Foreskin fibroblast (primary cell): ENCODE measurements at places on chromosomes 2 and 18.
A peak's percentile ranks its signal among the peaks of the same experiment; 100 is the strongest.

- no peak for DNase-seq
These were observed 71.9 kb downstream of the UXS1 start for GRCh38 chr2:106122157-106122556.

DNA sequence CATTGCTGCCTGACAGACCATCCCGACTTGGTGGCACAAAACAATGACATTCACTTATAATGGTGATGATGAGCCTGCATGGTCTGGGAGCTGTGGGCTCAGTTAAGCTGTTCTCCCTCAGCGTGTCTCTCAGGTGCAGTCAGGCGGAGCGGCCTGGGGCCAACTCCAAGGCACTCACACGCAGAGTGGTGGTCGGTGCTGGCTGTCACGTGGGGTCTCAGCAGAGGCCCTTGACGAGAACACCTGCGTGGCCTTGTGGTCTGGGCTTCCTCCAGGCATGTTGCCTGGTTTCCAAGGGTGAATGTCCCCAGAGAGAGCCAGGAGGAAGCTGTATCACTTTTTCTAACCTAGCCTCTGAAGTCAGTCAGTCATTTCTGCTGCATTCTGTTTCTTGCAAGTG, 29.8 kb downstream of the ARMC9 start:
- no peak for DNase-seq

GRCh38 chr2:127083819-127084503, 23.0 kb downstream of the BIN1 start:
- DNase-seq, result peak; percentile 88

GRCh38 chr2:104077573-104077972, 776.3 kb upstream of the POU3F3 start:
- DNase-seq, result no peak

DNA sequence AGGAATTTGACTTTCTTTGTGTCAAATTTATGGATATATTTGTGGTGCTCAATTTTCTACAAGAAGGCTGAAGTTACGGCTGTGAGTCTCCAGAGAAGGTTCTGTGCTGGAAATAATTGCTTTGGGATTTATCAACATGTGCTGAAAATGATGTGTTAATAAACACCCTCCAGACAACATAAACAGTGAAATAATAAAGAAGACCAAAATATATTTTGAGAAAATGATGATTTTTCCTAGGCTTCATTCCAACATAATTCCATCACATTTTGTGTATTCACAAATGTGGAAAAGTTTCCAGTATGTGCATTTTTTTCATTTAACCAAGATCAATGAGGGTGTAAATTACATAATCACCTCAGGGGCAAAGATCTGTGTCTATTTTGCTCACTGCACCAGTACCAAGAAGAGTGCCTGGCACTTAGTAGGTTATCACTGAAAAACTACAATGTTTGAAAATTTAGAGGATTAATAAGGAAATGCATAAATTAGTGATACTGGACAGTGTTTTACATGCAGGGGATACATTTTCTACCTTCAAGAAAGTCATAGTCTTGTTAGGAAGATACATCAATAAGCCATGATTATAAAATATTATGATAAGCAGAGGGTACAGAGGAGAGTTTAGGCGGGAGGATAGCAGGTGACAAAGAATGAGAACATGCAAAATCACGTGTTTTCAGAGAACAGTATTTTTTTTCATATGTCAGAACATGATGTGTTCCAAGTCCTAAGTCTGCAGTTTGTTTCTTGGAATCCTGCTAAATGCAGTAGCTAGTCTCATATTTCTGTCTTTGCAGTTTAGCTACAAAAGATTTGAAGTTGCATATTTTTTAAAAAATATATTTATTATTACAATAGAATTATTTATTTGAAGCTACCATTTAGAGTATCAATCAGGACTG, 127.6 kb upstream of the DLGAP1 start:
- DNase-seq, result no peak

- DNase-seq, result no peak
These were observed 52.0 kb upstream of the DDX18 start for GRCh38 chr2:117762454-117762853.

DNA sequence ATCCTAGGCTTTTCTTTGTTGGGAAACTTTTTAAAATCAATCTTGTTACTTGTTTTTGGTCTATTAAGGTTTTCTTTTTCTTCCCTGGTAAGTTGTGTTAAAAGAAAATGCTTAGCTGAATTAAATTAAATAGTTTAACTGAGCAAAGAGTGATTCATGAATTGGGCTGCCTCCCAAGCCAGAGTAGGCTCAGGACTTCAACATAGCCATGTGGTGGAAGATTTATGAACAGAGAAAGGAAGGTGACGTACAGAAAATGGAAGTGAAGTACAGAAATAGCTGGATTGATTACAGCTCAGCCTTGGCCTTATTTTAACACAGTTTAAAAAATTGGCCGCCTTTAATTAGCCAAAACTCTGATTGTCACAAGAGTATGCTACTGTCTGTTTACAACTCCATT, 27.9 kb upstream of the GALNT5 start:
- DNase-seq, result peak; percentile 69

- DNase-seq, result peak; percentile 33
These were observed 154.7 kb downstream of the RBM43 start for GRCh38 chr2:151106805-151107506.

DNA sequence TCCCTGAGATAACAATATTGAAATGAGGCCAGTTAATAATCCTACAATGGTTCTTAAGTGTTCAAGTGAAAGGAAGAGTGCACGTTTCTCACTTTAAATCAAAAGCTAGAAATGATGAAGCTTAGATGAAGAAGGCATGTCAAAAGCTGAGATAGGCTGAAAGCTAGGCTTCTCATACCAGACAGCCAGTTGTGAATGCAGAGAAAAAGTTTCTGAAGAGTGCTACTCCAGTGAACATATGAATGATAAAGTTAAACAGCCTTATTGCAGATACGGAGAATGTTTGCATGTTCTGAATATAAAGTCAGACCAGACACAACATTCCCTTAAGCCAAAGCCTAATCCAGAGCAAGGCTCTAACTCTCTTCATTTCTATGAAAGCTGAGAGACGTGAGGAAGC, 51.4 kb downstream of the EML4 start:
- no peak for DNase-seq

- DNase-seq, result no peak
These were observed 370.4 kb downstream of the XIRP2 start for GRCh38 chr2:167258712-167259111.

DNA sequence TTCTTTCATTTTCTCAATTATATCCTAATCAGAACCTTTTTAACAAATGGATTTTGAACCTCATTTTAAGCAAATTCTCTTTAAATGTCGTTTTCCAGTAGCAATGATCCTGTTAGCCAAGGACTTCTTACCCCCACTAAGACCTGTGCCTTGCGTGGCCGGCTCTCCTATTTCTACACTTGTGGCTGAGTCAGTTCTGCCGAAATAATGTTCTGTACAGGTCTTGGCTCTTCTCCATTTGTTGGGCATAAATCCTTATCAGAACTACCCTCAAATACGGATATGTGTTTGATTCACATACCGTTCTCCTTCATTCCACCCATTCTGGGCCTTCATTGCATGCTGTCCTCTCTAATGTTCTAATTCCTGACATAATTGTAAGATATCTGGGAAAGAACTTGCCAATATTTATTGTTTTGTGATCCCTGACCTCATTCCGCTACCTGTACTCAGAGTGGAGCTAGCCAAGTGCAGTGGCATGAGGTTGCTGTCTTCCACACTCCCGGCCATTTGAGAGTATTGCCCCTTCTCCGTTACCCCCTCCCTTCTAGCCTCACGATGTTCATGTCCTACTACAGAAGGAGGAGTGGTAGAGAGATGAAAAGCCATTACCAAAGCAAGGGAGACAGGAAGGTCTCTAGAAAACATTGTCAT, 78.7 kb downstream of the MYOM1 start:
- no peak for DNase-seq

DNA sequence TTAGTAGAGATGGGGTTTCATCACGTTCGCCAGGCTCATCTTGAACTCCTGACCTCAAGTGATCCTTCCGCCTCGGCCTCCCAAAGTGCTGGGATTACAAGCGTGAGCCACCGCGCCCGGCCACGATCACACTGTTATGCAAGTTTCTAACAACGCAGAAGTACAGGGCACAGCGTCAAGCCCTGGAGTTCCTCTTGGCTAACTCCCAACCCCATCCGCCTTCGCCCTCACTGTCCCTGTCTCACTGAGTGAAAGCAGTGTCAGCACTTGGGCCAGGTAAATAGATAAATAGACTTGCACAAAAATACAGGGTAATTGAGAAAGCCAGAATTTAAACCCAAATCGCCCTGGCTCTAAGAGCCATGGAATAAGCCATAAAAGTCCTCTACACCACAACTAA, 111.7 kb downstream of the ACVR1 start:
- DNase-seq, result no peak

DNA sequence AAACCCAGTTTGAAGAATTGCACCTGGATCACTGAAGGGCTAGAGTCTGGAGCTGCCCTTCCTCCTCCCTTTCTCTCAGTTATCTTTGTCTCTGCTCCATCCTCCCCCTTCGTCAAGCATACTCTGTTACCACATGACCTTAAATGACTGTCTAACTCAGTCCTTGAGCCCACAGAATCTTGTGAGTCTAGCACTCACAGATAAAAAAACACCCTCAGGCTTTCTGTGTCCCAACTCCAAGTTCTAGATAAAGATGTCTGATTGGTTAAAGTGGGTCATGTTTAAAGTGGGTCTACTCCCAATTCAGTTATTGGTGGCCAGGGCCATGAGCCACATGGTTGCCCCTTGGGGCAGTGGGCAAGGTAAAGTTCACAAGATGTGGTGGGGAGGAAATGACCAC, 53.5 kb upstream of the CYP1B1 start:
- no peak for DNase-seq

GRCh38 chr2:23468474-23469141, 83.6 kb downstream of the KLHL29 start:
- DNase-seq, result no peak

DNA sequence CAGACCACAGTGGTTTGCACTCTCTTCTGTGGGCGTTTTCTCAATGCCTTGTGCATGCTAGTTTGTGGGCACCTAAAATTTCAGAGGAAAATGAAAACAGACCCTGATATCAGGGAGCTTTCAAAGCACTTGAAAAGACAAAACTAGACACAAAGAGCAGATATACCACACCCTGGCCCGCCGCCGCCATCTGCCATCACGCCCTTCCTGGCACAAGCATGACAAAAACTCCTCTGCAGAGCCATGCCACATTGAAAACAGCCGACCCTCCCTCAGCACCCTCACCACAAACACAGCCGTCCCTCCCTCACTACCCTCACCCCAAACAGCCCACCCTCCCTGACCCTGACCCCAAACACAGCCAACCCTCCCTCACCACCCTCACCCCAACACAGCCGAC, 84.8 kb upstream of the RAB6C start:
- no peak for DNase-seq

DNA sequence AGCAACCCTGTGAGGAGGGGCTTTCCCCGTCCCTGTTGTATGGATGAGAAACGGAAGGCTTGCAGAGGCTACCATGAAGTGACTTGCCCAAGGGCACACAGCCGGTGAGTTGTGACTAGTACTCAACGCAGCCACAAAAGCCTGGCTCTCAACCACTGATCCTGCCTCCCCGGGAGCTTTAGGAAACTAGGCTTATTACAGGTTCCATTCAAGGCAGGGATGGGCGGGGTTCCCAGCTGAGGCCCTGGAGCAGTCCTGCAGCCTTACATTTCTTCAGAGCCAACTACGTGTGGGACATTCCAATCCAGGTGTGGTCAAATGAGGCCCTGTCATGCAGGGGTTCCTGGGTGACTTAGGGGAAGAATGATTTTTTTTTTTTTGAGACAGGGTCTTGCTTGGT, 59.6 kb downstream of the MEX3C start:
- DNase-seq, result no peak

GRCh38 chr2:39550701-39551285, 113.7 kb upstream of the MAP4K3 start:
- DNase-seq, result peak; percentile 40

- peak; percentile 70 for DNase-seq
These were observed 14.4 kb upstream of the RAB17 start for GRCh38 chr2:237604960-237605359.

DNA sequence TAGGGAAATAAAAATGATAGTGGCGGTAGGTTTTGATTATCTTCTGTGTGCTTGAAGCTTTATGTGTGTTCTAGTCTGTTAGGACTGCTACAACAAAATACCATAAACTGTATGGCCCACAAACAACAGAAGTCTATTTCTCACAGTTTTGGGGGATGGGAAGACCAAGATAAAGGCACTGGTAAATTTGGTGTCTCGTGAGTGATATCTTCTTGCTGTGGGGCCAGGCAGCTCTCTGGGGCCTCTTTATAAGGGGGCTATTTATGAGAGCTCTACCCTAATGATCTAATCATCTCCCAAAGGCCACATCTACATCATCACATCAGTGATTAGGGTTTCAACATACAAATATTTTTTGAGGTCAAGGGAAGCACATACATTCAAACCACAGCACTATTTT, 86.8 kb upstream of the SPHKAP start:
- no peak for DNase-seq

DNA sequence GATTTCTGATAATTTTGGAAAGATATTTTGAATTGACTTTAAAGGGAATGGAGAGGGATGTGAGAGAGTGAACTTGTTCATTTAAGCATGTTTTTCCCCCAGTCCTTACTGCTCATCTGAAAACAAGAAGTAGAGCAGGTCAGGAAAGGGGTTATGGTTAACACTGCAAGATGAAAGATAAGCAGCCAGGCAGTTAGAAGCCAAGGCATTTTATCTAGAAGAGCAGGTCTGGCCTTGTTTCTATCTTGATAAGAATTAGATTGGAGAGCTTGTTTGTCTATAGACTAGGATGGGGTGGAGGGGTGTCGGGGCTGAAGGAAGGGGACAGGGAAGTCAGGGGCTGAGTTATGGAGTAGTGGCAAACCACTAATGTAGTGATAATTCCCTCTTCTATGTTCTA, 171.6 kb downstream of the IKZF2 start:
- DNase-seq, result no peak

DNA sequence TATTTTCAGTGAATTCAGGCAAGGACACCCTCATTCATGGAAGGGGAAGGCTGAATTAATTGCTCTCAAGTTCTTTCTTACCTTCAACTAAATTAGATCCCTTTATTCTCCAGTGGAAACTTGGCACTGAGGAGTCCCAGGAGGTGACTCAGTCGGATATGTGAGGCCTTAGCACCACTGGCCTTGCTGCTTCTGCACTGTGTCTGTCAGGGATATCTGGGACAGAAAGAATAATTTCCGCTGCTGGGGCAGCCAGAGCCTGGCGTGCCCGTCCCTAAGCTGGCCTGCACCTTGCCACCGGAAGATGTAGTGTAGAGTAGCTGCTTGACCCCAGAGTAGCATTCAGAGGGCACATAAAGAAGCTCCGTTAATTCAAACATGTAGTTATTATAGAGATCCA, 53.4 kb downstream of the LIMS1 start:
- peak; percentile 81 for DNase-seq

DNA sequence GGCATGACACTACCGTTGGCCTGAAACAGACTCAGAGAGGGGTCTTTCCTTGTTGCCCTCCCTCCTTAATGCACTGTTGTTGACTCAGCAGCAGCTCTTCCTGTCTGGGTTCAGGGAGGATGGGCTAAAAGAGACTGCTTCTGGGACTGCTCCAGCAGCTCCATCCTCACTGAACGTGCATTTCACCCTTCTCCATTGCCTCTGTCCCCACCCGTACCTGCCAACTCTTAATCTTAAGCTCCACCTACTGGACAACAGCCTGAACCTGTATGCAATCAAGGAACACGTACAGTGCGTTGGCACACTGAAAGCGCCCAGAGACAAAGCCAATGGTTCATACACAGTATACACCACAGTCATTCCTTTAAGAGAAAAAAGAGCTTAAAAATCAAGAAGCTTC, 230.8 kb upstream of the RAB6C start:
- DNase-seq, result no peak

GRCh38 chr2:120864981-120865380, 129.3 kb downstream of the GLI2 start:
- no peak for DNase-seq
